Stimulated activated CD4-positive, alpha-beta T cell treated with anti-CD3 and anti-CD28 coated beads, Interleukin-12 subunit alpha, Interleukin-12 subunit beta, amount 100 ng/mL, for 4 hours (primary cell): ENCODE measurements at places on chromosomes 16 and 17.

- DNase-seq, result no peak
These were observed 26.4 kb downstream of the ARHGAP44 start for GRCh38 chr17:12815642-12816141.

GRCh38 chr16:8874388-8874787 lies 5.6 kb upstream of the CARHSP1 start:
- no peak for DNase-seq

GRCh38 chr16:1677942-1678499 lies at the start of gene JPT2:
Gene JPT2 (plus strand): TSS chr16:1678279. CDS start chr16:1678313, 34 bp downstream.
- peak; percentile 95 for DNase-seq

- DNase-seq, result no peak
These were observed 992 bp downstream of the GP2 start for GRCh38 chr16:20326321-20326720.

- peak; percentile 51 for DNase-seq
These were observed 376 bp upstream of the STAC2 start for GRCh38 chr17:39225959-39226683.

- DNase-seq, result no peak
These were observed 9.0 kb downstream of the NLRC5 start for GRCh38 chr16:56998352-56998751.

DNA sequence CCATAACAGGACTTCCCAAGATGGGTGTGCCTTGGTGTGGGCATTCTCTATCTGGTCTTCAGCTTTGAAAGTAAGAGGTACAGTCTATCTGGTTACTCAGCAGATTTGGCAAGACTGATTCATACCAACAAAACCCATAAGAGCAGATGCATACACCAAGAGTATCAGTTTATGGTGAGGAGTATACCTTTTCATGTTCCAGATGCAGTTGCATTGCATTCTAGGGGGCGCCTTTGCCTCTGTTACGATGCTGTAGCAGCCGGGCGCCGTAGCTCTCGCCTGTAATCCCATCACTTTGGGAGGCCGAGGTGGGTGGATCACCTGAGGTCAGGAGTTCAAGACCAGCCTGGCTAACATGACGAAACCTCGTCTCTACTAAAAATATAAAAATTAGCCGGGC lies 31.1 kb upstream of the CARMIL2 start:
- no peak for DNase-seq

- DNase-seq, result no peak
These were observed 180.8 kb downstream of the SPECC1 start for GRCh38 chr17:20189979-20190378.

GRCh38 chr17:52227926-52228325 lies 69.4 kb upstream of the CA10 start:
- no peak for DNase-seq
